ENCODE measurements at places on chromosomes 6 and 20.

DNA sequence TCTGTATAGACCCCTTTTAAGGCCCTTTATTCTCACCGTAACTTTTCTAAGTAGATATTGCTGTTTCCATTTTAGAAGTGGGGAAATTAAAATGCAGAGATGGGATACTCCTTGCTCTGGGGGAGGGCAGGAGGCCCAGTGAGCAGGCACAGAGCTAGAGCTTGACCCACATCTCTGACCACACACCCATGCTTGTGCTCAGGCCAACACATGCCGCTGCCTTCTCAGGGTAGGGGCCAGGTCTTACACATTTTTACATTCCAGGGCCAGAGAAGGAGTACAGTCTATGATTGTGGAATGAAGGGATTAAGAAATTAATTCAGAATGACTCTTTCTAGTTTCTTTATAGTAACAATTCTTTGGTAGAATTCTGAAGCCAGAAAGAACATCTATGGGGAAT, 104.8 kb downstream of the SOBP start:
- DNase-seq, result no peak

DNA sequence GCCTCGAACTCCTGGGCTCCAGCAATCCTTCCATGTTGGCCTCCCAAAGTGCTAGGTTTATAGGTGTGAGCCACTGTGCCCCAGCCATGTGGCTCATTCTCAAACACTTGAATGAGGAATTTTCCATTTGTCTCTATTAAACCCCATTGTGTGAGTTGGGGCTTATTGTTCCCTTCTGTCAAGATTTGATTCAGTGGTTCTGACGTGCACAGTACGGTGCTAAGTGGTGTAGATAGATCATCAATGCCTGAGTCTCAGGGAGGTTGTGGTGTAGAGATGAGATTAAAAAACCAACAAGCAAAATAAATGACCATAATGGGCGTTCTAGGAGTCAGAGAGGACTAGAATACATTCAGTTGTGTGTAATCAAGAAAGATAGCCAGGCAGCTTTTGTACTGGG, 335.6 kb downstream of the PRL start:
- no peak for DNase-seq

- no peak for DNase-seq
Measured at GRCh38 chr6:168560126-168560525, 119.1 kb downstream of the SMOC2 start.

- no peak for DNase-seq
Measured at GRCh38 chr6:56364431-56364826, 117.0 kb upstream of the COL21A1 start.

DNA sequence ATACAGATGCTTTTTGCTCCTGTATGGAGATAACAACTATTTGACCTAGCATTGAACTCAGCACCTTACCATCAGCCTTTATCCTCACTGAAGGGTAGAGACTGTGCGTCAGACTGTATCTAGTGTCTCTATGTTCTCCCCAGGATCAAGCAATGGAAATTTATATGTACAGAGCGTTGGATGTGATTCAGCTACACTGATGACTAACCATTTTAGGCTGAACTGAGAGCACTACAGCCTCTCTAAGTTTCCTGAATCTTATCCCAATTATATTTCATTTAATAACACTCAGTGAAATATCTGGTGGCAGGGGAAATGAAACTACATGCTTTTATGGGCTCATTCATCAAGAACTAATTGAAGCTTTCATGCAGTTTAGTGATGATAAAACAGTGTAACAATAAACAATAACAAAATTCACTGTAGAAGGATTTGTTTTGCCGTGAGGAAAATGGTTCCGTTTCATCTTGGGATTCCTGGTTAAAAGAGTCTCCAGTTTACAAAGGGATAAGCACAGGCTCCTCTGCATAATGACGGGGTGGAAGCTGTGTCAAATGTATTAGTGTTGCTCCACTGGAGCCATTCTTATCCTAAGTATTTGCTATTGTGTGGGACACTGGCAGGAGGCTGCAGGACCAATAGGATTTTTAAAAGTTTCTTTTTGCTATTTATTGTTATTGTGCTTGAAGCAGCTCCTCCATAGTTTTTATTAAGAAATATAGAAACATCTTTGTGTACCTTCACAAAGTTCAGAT, 567.6 kb upstream of the MMS22L start:
- peak; percentile 0 for DNase-seq

GRCh38 chr20:63895952-63896263, 982 bp downstream of the DNAJC5 start:
- peak; percentile 47 for DNase-seq

DNA sequence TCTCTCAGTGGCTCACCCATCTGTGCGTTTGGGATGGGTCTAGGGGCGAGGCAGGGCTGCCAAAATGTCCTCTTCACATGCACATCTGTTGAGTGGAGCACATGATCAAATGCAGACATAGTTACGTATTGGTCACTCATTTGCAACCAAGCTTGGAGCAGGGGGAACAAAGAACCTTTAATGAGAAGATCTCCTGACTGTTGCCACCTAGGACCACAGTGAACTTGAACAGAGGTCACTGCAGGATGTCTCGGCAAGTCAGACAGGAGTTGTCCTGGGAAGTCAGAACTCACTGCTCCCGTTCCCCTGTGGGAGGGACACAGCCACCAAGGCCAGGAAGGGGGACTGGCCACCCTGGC, 73.4 kb downstream of the SSR1 start:
- no peak for DNase-seq

DNA sequence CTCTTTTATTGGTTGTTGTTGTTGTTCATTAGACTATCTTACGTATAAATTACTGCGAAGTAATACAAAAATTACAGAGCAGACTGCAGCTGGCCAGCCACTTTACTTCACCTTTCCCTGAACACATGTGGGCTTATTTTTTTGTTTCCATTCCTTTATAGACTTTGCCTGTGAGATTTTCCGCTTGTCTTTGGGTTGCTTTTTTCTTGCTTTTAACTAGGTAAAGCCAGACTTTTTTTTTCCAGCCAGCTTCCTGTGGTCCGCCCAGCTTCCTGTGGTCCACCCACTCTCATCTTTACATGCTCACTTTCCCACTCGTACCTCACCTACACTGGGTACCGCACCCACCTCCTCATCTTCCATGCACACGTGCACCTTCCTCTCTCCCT, 79.0 kb downstream of the IPCEF1 start:
- no peak for DNase-seq

- peak; percentile 86 for DNase-seq
Measured at GRCh38 chr6:157023958-157024357, 246.8 kb downstream of the ARID1B start.

GRCh38 chr6:124254941-124255685, 451.4 kb downstream of the NKAIN2 start:
- no peak for DNase-seq

GRCh38 chr20:52060794-52061714, 130.5 kb downstream of the ZFP64 start:
- peak; percentile 52 for DNase-seq

- peak; percentile 74 for DNase-seq
Measured at GRCh38 chr20:444862-445426, 17.4 kb downstream of the TBC1D20 start.

- no peak for DNase-seq
Measured at GRCh38 chr6:17588011-17588410, 12.1 kb upstream of the FAM8A1 start.

DNA sequence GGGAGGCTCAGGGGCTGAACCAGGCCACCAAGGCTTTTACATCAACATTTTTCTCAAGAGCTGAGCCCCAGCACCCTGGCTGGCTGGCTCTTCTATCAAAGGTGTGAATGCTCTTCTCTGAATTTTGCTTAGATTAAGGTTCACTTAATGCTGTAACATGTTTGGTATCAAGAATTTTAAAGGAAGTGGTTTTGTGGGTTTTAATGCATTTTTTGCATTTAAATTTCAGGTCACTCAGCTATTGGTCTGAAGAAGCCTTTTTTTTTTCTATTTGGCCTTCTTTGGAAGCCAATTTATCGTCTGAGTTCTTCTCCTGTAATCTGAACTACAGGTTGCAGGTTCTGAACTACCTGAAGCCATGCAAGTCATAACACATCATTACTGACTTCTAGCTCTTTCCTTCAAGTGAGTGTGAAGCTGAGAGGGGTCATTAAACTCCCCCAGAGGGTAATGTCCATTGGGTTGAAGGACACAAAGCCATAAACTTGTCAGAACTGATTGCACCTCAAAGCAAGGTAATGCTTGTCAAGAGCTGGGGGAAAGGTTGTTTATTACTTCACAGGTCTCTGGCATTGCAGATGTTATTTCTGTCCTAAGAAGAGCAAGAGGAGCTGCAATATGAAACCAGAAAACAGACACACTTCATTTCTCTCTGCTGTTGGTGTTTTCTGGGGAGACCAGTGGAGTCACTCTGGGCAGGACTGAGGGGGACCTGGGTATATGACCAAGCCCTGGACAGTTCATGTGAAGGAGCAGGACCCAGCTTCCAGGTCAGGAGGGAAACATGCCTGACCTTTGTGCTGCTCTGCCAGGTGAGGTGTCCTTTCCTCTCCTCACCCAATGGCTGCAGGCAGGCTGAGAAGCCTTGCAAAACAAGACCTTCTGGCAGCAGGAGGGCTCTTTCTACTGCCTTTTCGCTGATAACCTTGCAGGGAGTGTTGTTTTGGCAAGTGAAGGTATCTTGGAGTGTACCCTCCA, 26.1 kb upstream of the NEDD9 start:
- peak; percentile 33 for DNase-seq

GRCh38 chr20:45823949-45824835, 2.9 kb downstream of the TNNC2 start:
- peak; percentile 47 for DNase-seq

GRCh38 chr6:22949967-22950366, 380.6 kb downstream of the HDGFL1 start:
- DNase-seq, result peak; percentile 42

DNA sequence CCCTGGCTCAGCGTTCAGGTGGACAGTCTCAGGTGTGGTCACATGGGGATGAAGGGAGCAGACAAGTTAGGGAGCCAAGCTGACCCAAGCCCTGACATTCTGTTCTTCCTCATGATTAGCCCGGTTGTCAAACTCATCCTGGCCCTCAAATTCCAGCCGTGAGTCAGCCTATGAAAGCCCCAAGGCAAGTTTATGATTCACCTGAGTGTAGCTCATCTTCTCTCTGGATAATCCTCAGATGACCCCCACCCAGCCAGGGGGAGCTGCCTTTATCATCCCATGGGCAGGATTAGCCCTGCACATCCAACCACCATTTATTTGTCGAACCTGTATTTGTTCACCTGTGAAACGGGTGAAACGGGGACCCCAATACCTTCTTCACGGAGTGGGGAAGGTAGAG, 161.9 kb downstream of the DHX35 start:
- no peak for DNase-seq

- no peak for DNase-seq
Measured at GRCh38 chr6:39902786-39903465, 31.3 kb downstream of the MOCS1 start.

All from choroid plexus epithelial cell (primary cell).